ENCODE measurements at places on chromosomes 11 and 22.

GRCh38 chr11:79425463-79425862, 15.4 kb downstream of the TENM4 start:
- H3K4me1 ChIP-seq, result no peaks in the 10 kb centered on the region

DNA sequence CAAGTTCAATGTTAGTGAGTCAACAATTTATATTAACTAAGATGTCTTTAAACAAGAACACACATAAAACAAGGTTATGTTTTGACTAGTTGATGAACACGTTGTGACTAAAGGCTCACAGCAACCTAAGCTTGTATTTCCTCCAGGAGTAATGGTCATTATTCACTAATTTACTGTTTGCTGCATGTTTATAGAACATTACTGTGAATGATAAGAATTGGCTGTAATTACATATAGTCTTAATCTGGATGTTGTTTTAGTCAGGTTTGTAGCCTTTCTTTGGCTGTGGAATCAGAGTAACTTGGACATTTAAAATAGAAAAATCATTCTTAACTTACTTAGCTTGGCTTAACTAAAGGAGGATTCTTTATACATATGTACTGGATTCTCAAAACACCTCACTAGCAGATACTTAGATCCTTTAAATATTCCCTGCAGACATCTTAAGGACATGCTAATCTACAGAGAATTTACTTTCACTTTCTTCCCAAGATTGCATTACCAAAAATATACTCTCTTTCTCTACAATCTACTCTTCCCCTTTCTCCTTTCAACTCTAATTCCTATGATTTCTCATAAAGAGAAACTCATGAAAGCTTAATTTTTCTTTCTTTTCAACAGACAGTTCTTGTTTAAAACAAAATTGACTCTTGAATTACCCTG, 319.7 kb upstream of the CTSC start:
- no peaks in the 10 kb centered on the region for H3K4me1 ChIP-seq
- no peak for DNase-seq
- H3K4me3 ChIP-seq, result no peak overlapping the region
- no peaks in the 10 kb centered on the region for H3K27me3 ChIP-seq
- no peaks in the 10 kb centered on the region for H3K36me3 ChIP-seq
- no peak overlapping the region for H3K27ac ChIP-seq

DNA sequence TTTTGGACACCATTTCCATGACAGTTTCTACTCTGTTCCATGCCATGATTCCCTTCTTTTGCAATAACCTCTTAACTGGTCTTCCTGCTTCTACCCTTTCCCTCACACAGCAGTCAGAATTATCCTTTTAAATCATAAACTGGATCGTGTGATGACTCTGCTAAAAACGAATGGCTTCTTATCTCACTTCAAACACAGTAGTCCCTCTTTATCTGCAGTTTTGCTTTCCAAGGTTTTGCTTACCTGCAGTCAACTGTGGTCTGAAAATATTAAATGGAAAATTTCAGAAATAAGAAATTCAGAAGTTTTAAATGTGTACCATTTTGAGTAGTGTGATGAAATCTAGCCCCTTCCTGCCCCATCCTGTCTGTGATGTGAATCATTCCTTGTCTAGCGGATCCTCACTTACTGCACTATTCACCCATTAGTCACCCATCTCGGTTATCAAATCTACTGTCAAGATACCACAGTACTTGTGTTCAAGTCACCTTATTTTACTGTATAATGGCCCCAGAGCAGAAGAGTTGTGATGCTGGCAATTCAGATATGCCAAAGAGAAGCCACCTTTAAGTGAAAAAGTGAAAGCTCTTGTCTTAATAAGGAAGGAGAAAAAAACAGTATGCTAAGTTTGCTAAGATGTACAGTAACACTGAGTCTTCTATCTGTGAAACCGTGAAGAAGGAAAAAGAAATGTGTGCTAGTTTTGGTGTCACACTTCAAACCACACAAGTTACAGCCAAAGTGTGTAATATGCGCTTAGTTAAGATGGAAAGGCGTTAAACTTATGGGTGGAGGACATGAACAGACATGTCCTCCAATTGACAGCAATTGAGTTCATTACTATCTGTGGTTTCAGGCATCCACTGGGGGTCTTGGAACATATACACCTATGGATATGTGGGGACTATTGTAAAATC, 283.0 kb downstream of the DDX10 start:
- H3K4me3 ChIP-seq, result no peak overlapping the region
- H3K4me1 ChIP-seq, result no peaks in the 10 kb centered on the region
- no peaks in the 10 kb centered on the region for H3K36me3 ChIP-seq
- H3K27me3 ChIP-seq, result no peaks in the 10 kb centered on the region

DNA sequence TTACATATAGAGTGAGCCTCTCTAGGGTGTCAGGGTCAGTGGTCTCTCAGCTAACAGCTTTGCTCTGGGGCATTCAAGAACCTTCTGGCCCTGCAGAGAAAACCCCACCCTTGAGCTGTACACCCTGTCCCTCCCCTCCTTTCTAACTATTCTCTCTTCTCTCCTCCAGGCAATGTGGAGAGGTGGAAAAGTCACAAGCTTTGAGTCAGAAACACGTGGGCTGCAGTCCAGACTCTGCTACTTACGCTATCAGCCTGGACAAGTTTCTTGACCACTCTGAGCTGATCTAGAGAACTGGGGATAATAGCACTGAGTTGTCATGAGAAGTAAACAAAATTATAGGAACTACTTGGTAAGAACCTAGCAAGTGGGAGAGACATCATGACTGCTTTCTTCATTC, 10.7 kb upstream of the FAM83F start:
- H3K36me3 ChIP-seq, result no peaks in the 10 kb centered on the region
- no peak overlapping the region for H3K4me3 ChIP-seq
- H3K27me3 ChIP-seq, result peaks cover 72% of the 10 kb centered on the region

DNA sequence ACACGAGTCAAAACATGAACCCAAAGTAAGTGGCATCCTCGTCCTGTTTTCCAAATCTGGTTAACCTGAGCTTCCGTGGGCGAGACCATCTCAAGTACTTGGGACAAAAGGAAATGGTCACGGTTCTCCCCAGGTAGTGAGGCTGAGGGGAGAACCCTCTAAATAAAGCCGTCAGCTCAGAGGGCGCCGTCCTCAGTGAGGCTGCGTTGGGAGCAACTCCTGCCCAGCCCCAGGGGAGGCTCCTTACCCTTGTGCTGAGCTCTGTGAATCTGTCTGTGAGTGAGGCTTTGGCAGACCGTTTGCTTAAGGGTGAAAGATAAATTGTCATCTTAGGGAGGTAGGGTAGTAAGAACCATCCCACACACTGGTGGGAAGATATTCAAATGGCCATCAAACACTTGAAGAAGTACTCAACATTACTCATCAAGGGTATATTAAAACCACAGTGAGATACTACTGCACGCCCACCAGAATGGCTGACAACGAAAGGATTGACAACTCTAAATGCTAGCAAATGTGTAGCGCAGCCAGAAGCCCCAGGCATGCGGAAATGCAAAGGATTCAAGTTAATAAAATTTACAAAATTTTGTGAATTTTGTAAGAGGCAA, 321.0 kb downstream of the TBC1D22A start:
- no peak for DNase-seq
- H3K27ac ChIP-seq, result no peak overlapping the region
- H3K4me3 ChIP-seq, result no peak overlapping the region
- H3K4me1 ChIP-seq, result no peaks in the 10 kb centered on the region

DNA sequence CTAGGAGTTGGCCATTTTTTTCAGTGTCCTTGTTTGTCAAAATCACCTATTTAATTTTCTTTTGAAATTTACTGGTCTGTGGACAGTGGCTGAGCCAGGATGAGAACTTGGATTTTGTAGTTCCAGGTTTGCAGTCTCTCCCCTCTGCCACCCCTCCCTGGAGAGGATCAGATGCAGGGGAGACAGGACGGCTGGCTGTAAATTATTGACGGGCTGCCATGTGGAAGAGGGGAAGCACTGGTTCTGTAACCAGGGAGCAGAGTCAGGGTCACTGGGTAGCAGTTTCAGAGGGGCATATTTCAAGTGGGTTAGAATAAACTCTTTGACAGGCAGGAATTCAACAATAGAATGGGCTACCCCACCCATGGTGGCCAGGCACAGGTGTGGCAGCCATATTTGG, 20.6 kb upstream of the YWHAH start:
- no peak overlapping the region for H3K27ac ChIP-seq
- H3K27me3 ChIP-seq, result peaks cover 27% of the 10 kb centered on the region
- no peaks in the 10 kb centered on the region for H3K36me3 ChIP-seq
- no peaks in the 10 kb centered on the region for H3K4me1 ChIP-seq
- DNase-seq, result no peak
- H3K4me3 ChIP-seq, result no peak overlapping the region

GRCh38 chr22:50674606-50675552, 2.3 kb downstream of the SHANK3 start:
- H3K4me1 ChIP-seq, result peaks cover 15% of the 10 kb centered on the region
- peak overlapping the region; percentile 58 for H3K4me3 ChIP-seq
- H3K27ac ChIP-seq, result no peak overlapping the region
- H3K27me3 ChIP-seq, result no peaks in the 10 kb centered on the region
- H3K36me3 ChIP-seq, result no peaks in the 10 kb centered on the region

GRCh38 chr11:18705651-18706281, 7.2 kb downstream of the TMEM86A start:
- no peak overlapping the region for H3K27ac ChIP-seq
- no peaks in the 10 kb centered on the region for H3K36me3 ChIP-seq
- peaks cover 45% of the 10 kb centered on the region for H3K27me3 ChIP-seq
- H3K4me1 ChIP-seq, result peaks cover 4% of the 10 kb centered on the region
- DNase-seq, result no peak

DNA sequence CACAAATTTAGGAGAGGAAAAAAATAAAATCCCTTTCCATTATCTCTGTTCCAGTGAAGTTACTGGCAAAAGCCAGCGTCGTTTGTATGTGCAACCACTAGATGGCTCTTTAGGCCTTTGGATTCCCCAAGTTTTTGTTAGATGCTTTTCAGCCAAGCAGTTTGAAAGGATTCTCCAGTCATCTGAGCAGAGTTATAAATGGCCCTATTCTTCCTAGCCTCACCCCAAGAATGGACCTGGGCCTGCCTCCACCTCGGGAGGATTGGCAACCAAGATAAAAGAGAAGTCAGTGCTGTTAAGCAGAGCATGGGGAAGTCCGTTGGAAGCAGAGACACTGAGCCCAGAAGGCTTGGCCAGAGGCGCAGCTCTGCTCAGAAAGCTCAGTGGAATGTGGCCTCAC, 15.4 kb downstream of the FAM181B start:
- H3K27ac ChIP-seq, result no peak overlapping the region
- H3K27me3 ChIP-seq, result peaks cover 7% of the 10 kb centered on the region
- H3K4me1 ChIP-seq, result no peaks in the 10 kb centered on the region

GRCh38 chr11:91997226-91997625, 227.4 kb upstream of the FAT3 start:
- H3K27ac ChIP-seq, result no peak overlapping the region
- no peaks in the 10 kb centered on the region for H3K36me3 ChIP-seq
- DNase-seq, result no peak
- no peaks in the 10 kb centered on the region for H3K27me3 ChIP-seq
- no peaks in the 10 kb centered on the region for H3K4me1 ChIP-seq

DNA sequence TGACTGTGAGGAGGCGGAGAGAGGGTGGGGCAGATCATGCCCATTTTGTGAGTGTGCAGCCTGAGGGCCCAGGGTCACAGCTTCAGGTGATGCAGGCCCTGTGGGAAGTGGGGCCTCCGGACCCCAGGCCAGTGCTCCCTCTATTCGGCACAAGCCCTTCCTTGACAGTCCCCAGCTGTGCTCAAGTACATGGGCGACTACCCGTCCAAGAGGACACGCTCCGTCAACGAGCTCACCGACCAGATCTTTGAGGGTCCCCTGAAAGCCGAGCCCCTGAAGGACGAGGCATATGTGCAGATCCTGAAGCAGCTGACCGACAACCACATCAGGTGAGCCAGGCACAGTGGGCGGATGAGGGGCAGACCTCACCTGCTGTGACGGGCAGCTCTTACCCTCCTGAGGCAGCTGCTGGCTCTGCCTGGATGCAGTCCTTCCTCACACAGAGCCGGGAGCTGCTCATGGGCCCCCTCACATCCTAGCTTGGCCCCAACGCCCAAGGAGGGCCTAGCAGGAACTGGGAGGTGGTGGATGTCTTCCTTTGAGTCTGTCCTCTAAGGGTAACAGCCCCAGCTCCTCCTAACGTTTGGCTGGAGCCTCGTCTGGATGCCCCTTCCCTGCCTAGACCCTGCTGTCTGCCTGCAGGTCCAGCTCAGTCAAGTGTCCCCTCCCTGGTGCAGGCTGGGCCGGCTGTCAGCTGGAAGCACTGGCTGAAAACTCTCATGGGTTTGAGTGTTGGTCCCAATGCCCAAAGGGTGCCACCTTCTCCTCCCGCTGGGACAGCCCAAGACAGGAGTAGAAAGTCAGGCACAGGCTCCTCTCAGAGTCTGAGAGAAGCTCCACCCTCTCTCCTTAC, 76.1 kb downstream of the MYO7A start:
- no peaks in the 10 kb centered on the region for H3K36me3 ChIP-seq
- H3K27ac ChIP-seq, result no peak overlapping the region
- 0 out of 2 replicates have a peak, but pooled peaks cover 5% of the 10 kb centered on the region for H3K27me3 ChIP-seq
- H3K4me3 ChIP-seq, result no peak overlapping the region
- no peak for DNase-seq
- no peaks in the 10 kb centered on the region for H3K4me1 ChIP-seq

GRCh38 chr11:5528495-5528894, 12.0 kb upstream of the UBQLNL start:
- H3K4me3 ChIP-seq, result no peak overlapping the region
- H3K27ac ChIP-seq, result no peak overlapping the region
- peaks cover 10% of the 10 kb centered on the region for H3K27me3 ChIP-seq
- no peaks in the 10 kb centered on the region for H3K4me1 ChIP-seq

- no peaks in the 10 kb centered on the region for H3K36me3 ChIP-seq
- no peak overlapping the region for H3K27ac ChIP-seq
- H3K27me3 ChIP-seq, result no peaks in the 10 kb centered on the region
- no peak overlapping the region for H3K4me3 ChIP-seq
Observed at GRCh38 chr11:42171046-42171445, 711.6 kb upstream of the LRRC4C start.

GRCh38 chr11:62601122-62601371, 618 bp downstream of the MTA2 start:
- H3K4me3 ChIP-seq, result peak overlapping the region; percentile 95
- peaks cover 15% of the 10 kb centered on the region for H3K36me3 ChIP-seq
- DNase-seq, result no peak
- no peaks in the 10 kb centered on the region for H3K27me3 ChIP-seq
- peak overlapping the region; percentile 67 for H3K27ac ChIP-seq

- DNase-seq, result no peak
- no peak overlapping the region for H3K4me3 ChIP-seq
- no peaks in the 10 kb centered on the region for H3K4me1 ChIP-seq
- H3K27me3 ChIP-seq, result no peaks in the 10 kb centered on the region
Observed at GRCh38 chr22:24411256-24412004, 16.0 kb upstream of the ADORA2A start.

DNA sequence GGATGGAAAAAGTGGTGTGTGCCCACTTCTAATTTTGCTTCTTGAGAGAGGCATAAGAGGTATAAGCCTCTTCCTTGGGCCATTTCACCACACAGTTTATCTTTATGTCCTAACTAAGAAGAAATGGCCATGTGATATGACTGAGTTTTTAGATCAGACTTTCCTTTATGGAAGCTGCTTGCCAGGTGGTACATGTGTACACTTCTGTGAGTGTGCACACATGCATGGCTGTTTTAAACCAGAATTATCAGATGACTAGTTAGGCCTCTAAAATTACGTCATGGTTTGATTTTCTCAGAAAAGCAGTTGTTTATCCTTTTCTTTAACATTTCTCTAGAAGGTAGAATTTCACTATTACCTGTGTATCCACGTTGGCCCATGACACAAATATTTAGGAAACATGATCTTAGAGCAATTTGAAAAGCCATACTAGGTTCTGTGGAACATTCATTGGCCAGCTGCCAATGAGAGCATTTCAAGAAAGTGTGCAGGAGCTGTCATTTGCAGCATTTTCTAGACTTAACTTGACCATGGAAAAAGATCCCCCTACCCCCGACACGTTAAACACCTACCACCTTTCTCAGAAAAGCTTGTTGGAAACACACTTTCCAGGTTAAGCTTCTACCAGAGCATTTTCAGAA, 109.2 kb upstream of the GAL start:
- no peaks in the 10 kb centered on the region for H3K27me3 ChIP-seq
- H3K4me1 ChIP-seq, result no peaks in the 10 kb centered on the region
- DNase-seq, result no peak
- H3K27ac ChIP-seq, result no peak overlapping the region
- H3K36me3 ChIP-seq, result peaks cover 70% of the 10 kb centered on the region

Data from PC-9 (cell line).